ENCODE measurements at places on chromosomes 2 and 18. TPM values are rescaled to one million over a fixed set of nuclear protein-coding genes. Genes with fewer than 3 reads are reported as not detected.

MOGAT1 gene
- total RNA-seq: not detected

HSBP1L1 gene
- 3.9 TPM for total RNA-seq

SLC8A1 gene
- 116 TPM for total RNA-seq

CD226 gene
- 0.69 TPM for total RNA-seq

CD8B gene
- total RNA-seq: not detected

VWC2L gene
- total RNA-seq: not detected

REG3G gene
- not detected for total RNA-seq

CLHC1 gene
- 9.3 TPM for total RNA-seq

MBD2 gene
- total RNA-seq: 30.3 TPM

SLC11A1 gene
- total RNA-seq: 0.13 TPM

STARD6 gene
- not detected for total RNA-seq

CHRNG gene
- total RNA-seq: not detected

ACMSD gene
- total RNA-seq: not detected

DNAH7 gene
- 0.46 TPM for total RNA-seq

SPRED2 gene
- total RNA-seq: 20.0 TPM

MC5R gene
- total RNA-seq: not detected

REG3A gene
- total RNA-seq: not detected

ERBB4 gene
- total RNA-seq: 2.6 TPM

CDK15 gene
- total RNA-seq: 1.5 TPM

ASXL3 gene
- under 0.01 TPM for total RNA-seq

RFTN2 gene
- 3.5 TPM for total RNA-seq

MAB21L4 gene
- not detected for total RNA-seq

SLC9A2 gene
- total RNA-seq: not detected

REG1A gene
- not detected for total RNA-seq

ST8SIA3 gene
- not detected for total RNA-seq

WIPF1 gene
- total RNA-seq: 16.9 TPM

SLC9A4 gene
- 0.03 TPM for total RNA-seq

DLX1 gene
- total RNA-seq: 1.6 TPM

GBX2 gene
- total RNA-seq: 0.13 TPM

KLHL30 gene
- 5.2 TPM for total RNA-seq

FOXD4L1 gene
- total RNA-seq: 0.13 TPM

HOXD13 gene
- total RNA-seq: not detected

RAB27B gene
- 10.6 TPM for total RNA-seq

KCMF1 gene
- 101 TPM for total RNA-seq

CYRIA gene
- total RNA-seq: 5.5 TPM

RASGRP3 gene
- 3.0 TPM for total RNA-seq

MEIS1 gene
- 23.6 TPM for total RNA-seq

EPB41L3 gene
- total RNA-seq: 3.6 TPM

CASP10 gene
- 6.8 TPM for total RNA-seq

CYTIP gene
- 5.5 TPM for total RNA-seq

TDRD15 gene
- not detected for total RNA-seq

CAVIN2 gene
- 26.8 TPM for total RNA-seq

EPAS1 gene
- total RNA-seq: 219 TPM

PIEZO2 gene
- 5.3 TPM for total RNA-seq

SPP2 gene
- total RNA-seq: not detected
